ENCODE measurements at places on chromosomes 4 and X.
A peak's percentile ranks its signal among the peaks of the same experiment; 100 is the strongest.

DNA sequence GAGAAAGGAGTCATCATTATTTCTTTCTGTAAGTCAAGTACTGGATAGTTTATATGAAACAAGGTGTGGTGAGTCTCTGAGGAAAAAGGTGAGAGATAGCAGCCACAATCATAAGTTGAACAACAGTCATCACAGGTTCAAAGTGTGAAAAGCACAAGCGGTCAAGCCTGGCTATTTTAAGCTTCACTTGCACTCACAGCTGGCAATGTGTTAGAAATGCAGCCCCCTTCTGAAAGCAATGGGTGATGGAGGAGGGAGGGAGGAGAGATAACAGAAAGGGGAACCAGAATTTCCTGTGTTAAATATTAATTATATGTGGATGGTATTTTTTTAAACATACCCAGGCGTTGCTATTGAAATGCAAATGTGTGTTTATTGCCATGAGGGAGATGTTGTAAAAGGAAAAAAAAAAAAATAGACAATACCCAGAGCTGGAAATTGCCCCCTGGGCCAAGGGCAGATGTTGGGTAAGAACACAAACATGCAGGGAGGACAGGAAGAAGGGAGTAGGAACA, 26.9 kb upstream of the BMP3 start:
- DNase-seq = no peak

DNA sequence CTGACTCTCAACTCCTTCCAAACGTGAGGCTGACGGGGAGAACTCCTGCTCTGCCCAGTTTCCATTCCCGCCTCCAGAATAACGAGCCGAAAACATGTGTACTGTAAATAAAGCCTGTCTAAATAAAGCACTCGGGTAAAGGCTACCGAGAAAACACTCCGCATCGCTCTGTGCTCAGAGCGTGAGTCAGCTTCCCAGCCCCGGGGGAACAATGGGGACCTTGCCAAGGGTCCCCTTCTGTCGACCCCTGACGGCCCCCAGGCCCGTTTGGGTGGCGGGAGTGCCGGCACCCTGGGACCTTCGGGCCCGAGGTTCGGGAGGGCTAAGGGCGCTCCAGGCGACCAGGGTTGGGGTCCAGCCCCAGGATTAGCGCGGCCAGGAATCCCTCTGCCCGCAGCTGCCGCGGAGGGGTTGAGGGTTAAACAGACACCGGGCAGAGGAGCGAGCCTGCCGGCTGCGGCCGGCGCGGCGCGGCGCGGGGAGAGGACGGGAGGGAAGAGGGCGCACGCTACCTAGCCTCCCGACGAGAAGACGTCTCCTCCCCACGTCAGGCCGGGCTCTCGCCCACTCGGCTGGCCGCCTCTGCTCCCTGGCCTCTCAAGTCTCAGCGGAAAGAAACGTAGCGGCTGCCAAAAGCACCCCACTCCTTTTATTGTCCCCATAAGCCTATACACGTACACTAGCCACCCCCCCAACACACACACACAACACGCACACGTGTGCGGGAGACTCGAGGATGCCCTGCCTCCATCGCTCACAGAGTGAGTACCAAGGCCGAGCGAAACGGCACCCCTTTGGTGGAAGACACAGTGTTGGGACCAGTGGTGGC, 85.5 kb downstream of the BCOR start:
- no peak for DNase-seq

DNA sequence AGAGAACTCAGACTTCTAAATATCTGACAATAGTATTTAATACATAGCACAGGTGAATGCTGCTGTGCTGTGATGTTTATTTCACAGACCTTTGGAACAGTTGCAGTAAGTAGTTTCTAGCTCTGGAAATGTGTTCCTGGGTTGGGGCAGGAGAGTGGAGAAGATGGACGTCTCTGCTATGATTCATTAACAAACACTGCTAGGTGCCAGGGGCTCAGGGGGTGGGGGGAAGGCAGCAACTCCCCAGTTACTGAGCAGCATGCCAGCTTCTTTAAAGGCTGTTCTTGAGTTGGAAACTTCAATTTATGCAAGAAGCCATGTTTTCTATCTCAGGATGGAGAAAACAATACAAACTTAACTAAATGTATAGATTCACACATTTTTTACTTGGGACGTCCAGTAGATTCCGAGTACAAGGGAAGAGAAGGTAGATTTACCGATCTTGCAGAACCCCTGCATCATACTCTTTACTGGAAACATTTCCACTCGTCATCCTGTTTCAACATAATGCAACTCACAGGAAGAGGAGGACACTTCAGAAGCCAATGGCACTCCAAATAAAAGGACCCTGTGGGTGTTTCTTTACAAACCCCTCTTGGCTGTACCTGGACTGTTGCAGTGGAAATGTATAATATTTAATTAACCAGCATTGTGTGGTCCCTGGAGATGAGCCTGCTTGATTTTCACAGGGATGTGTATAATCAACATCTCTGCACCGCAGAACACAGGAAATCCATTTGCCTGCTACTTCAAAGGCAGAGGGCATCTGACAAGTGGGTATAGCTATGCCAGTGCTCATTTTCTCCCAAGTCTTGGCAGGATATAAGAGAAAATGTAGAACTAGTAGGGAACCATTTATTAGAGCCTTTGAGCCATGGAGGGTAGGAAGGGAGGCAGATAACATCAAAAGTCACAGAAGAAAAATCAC, 171.4 kb downstream of the SH3KBP1 start:
- DNase-seq = no peak

- DNase-seq = peak; percentile 44
Measured at GRCh38 chrX:18146954-18147353, 73.7 kb downstream of the BEND2 start.

- DNase-seq = peak; percentile 75
Measured at GRCh38 chr4:151325111-151325948, at the start of gene SH3D19. TSS of gene SH3D19 (minus strand) at chr4:151325605. CDS start at chr4:151325352, 253 bp downstream.

- DNase-seq = no peak
Measured at GRCh38 chr4:187354740-187355139, 631.1 kb upstream of the FAT1 start.

GRCh38 chr4:680551-680927, 6.2 kb downstream of the MYL5 start:
- no peak for DNase-seq

Measured in iPS-NIHi11 (cell line).